GM03348 (cell line): ENCODE measurements at places on chromosomes 1 and 21.

- peak; percentile 79 for DNase-seq
Measured at GRCh38 chr1:202029171-202029665, 18.8 kb downstream of the ELF3 start.

- DNase-seq, result no peak
Measured at GRCh38 chr1:238499021-238499420, 608.3 kb upstream of the ZP4 start.

DNA sequence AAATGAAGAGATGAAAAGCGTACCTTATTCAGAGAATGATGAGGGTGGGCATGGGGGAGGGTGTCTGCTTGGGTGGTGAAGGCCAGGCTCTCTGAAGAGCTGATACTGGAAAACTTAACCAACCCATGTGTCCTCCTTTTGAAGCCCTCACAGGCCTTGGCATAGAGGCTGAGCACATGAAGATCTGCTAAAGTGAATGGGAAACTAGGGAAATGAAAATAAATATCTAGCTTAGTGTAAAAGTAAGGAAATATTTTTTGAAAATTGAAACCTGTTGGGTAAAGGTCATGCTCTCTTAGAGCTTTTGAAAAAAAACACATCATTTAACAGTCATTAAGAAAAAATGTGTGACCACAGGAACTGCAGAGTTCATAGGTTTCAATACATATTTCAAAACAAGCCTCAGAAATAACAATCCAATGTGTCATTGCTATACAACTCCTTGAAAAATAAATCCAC, 40.5 kb upstream of the RALGPS2 start:
- DNase-seq, result peak; percentile 80

DNA sequence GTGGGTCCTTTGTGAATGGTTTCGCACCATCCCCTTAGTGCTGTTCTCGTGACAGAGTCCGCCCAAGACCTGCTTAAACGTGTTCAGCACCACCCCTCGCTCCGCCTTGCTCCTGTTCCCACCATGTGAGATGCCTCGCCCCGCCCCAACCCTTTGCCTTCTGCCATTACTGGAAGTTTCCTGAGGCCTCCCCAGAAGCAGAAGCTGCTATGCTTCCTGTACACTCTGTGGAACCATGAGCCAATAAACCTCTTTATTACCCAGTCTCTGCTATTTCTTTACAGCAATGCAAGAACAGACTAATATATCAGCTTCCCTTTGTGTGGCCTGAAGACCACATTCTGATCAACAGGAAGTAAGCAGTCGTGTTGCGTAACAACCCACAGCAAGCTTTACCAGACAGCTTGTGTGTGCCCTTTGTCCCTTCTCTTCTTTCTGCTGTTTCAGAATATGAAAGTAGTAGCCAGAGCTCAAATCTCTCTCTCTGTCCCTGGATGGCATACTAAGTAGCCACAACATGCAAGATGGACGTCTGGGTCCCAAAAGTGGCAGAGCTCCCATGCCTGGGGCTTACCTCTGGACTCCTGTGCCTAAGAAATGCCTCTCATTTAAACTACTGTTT, 14.1 kb downstream of the HENMT1 start:
- peak; percentile 77 for DNase-seq

- no peak for DNase-seq
Measured at GRCh38 chr1:56774067-56774609, 45.1 kb downstream of the FYB2 start.

DNA sequence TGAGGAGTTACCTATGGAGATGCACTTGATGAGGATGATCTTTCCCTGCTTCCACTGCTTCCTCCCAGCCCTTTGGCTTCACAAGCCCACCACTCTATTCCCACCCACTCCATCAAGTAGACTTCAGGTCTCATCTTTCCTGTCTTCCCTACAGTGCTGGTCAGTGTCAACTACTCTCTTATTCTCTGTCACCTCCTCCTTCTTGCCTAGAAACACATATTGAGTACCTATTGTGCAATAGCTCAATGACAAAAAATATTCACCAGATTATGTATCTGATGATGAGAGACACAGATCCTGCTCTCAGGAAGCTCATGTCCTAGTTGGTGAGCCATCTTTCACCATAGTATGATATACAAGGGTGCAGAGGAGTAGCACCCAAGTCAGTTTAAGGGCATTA, 82.2 kb upstream of the NFASC start:
- DNase-seq, result no peak

GRCh38 chr21:20004367-20004766, 993.8 kb upstream of the NCAM2 start:
- no peak for DNase-seq

GRCh38 chr1:29531596-29531995, 295.3 kb downstream of the PTPRU start:
- DNase-seq, result no peak

GRCh38 chr21:34907461-34908418, 141.4 kb downstream of the RUNX1 start:
- DNase-seq, result no peak

- DNase-seq, result no peak
Measured at GRCh38 chr1:244139655-244140054, 88.6 kb downstream of the ZBTB18 start.

- DNase-seq, result no peak
Measured at GRCh38 chr1:223374064-223374610, 10.2 kb upstream of the SUSD4 start.

- DNase-seq, result no peak
Measured at GRCh38 chr1:95832370-95832769, 598.4 kb downstream of the RWDD3 start.

DNA sequence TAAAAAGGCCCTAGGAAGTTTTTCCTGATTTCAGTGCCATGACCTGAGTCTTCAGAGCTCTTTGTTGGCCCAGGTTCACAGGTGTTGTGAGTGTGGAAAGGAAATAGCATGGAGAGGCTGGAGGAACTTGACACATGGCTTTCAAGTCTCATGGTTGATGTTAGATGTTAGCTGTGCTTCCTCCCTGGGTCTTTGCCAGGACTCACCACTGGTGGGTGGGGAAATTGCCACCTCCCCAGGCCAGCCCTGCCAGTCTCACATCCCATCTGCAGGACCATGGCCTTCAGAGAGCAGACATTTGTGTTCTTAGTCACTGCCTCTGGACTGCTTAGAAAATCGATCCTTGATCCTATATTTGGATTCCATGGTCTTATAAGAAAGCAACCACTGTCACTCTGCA, 383.2 kb downstream of the DISC1 start:
- DNase-seq, result no peak

DNA sequence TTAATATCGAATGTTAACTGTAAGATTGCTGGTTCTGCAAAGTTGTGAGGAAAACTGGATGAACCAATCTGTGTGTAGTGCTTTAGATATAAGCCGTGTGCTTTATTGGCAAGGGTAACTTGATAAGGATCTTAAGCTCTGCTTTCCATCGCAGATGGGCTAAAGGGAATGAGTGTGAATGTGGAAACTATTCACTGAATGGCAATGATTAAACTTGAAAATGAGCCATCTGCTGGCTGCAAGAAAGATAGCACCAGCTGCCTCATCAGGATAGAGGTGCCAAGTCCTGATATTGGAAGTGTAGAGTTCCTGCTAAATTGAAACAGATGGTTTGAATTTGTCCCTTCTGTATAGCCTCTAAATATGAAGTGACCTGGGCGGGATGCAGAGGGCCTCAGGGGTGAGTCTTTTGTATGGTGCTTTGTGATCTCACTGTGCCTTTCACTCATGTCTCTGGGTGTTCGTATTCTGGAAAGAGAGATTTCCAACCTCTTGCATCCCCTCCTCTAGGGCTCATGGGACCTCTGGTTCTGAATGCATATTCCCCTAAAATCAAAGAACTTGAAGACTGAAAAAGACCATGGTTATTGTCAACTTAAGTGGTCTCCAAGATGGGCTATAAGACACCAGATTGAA, 9.2 kb downstream of the FCRL3 start:
- peak; percentile 77 for DNase-seq

DNA sequence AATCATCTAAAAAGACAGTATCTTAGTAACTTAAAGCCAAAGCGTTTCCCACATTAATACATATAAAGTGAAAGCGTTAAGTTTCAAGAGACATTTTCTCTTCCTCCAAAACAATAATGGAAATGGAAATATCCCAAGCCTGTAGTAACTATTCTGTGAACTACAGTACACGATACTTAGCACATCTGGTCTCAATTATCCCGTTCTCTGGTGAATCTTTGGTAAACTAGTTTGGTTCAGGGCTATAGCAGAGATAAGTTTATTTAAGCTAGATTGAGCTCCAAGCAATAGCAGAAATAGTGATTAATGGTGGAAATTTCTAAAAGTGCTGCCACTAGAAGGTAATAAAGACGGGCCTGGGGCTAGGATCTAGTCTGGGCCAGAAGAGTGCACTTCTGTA, 55.2 kb downstream of the PCNX2 start:
- DNase-seq, result no peak

DNA sequence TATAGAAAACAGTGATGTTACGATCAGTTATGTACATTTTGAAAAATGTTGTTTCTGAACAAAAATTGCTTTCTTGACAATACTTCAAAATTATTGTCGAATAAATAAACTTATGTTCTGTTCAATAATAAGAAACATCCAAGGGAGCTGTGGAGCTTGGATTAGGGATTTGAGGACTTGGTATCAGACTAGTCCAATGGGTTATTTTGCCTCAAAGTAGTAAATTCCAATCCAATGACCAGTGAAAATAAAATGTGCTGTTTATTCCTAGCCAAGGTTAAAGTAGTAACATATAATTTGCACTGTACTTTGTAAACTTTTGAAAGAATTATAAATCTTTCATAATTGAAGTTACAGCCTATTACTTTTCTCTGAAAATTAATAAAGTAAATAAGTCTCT, 79.1 kb upstream of the IVNS1ABP start:
- peak; percentile 56 for DNase-seq

GRCh38 chr1:191508239-191508638, 650.0 kb upstream of the RGS18 start:
- no peak for DNase-seq

GRCh38 chr1:202624781-202625108, 85.5 kb downstream of the SYT2 start:
- peak; percentile 23 for DNase-seq

DNA sequence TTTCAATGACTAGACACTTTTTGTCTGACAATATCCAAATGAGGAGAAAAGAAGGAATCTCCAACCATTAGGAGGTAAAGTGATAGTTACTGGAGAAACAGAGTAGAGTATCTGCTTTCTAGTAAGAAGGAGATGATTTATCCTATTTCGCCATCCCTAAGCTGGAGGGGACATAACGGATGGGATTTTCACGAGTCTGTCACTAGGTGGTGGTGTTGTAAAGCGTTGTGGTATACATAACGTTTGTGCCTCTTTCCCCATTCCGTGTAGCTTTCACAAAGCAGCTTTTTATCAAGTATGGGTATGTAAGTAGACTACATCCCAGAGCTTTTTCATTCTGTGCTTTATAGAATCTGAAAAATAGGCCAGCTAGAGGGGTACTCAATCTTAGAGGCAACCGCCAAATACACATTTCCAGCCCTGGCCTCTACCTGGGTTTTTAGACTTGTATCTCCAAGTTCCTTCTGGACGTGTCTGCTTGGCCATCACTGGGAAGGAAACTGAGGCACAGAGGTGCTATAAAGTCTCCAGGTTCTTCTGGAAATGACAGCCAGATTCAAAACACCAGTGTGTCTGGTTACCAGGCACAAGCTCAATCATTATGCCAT, 33.3 kb upstream of the FAM3B start:
- peak; percentile 90 for DNase-seq

DNA sequence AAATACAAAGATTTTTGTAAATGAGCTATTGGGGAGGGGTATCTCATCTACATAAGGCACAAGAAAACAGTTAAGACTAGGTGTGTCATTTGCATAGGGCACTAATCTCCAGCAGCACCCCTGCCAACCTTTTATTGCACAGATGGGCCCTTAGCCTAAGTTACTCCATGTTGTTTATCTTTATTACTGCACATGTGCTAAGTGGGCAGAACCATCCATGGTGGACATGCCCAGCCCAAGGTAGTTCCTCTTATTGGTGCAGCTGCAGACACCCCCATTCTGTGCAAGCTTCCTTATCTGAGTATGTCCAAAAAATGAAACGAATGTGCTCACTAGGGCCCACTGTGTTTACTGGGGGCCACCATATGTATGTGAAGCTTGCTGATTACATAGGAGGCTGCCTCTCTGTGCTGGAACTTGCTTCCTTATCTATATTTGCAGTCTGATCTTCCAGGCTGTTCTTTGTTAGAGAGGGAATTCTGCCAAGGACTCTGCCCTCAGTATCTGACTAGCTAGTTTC, 77.3 kb upstream of the NEK7 start:
- no peak for DNase-seq

DNA sequence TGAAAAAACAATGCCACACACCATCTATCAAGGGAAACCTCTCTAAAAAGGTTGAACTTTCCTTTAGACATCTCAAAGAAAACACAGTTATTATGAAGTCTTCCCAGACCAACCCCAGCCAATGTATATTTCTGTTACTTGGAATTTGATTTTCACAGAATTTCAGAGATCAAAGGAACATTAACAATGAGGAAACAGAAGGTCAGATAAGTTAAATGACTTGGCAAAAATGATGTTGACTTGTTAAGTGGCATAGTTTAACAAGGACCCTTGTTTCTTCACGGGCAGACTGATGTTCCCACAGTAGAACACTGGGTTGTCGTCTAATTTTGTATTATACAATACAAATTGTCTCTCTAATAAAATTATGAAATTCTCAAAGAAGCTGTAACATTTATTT, 29.0 kb downstream of the NME7 start:
- no peak for DNase-seq

DNA sequence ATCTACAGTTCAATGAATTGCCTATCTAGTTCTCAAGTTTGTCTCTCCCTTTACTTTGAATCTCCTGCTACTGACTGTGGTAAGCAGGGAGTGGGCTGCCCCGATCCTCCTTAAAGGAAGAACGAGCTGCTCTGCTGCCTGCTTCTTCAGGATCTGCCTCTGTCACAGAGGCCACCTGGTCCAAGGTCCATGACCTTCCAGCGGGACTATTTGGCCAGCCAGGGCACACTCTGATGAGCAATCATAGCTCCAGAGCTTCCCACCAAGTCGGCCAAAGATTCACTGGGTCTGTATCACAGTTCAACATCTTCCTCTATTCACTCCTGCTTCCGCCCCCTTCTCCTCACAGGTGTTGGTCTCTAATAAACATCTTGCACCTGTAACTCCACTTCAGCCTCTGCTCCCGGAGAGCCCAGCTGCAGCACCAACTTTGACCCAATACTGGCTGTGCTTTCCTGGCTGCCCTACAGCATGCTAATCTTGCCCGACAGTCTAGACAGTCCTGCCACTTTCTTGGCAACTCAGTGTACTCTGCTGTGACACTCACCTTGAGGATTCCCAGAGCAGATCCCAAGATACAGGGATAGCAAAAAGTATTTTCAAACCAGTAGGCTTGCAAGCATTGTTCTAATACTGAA, 16.9 kb upstream of the MAP10 start:
- no peak for DNase-seq

DNA sequence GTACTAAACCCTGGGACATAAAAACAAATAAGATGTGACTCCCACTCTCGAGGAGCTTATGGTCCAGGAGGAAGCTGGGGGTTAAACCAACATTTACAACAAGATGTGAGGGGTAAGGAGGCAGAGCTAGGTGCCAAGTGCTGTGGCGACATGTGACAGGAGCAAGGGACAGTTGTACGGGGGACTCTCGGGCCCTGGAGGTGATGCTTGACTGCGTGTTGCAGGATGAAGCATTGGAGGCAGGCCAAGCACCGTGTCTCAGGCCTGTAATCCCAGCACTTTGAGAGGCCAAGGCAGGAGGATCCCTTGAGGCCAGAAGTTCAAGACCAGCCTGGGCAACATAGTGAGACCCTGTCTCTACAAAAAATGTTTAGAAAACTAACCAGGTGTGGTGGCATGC, 36.8 kb downstream of the ATP5PO start:
- no peak for DNase-seq

- DNase-seq, result no peak
Measured at GRCh38 chr1:66628926-66629325, 95.0 kb downstream of the SGIP1 start.
